ENCODE measurements at places on chromosomes 5 and 9.

DNA sequence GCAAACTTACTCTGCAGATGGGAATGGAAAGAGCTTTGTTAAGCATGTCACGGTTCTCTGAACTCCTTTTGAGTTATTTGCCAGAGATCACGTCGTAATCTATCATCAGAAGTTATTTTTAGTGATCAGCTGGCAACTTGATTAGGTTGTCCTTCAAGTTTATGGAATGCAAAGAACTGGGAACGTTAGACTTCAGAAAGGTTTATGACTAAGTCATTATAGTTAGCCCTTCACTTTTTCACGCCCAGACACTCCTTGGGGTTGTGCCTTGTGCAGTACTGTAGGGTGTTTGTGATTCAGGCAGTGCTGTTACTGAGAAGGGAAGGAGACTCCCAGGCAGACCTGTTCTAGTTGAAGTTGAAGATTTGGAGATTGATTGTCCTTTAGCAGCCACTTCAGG is 26.8 kb upstream of the PHF2 start:
- DNase-seq = no peak

DNA sequence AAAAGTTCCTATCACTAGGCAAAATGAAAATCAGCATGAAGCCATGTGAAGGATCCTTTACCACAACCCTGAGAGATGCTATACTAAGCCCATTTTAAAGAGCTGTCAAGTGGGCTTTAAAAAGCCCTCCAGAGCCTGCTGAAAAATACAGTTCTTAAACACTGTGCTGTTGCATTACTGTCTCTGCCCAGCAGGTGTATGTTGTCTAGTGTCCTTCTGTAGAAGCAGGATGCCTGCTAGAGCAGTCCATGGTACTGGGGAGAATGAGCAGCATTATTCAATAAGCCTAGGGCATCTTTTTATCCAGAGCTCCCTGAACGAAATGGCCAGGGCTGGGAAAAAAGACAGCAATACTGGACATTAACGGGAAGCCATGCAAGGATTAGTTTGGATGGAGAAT is 126.2 kb upstream of the PLCXD3 start:
- DNase-seq = peak; percentile 52

DNA sequence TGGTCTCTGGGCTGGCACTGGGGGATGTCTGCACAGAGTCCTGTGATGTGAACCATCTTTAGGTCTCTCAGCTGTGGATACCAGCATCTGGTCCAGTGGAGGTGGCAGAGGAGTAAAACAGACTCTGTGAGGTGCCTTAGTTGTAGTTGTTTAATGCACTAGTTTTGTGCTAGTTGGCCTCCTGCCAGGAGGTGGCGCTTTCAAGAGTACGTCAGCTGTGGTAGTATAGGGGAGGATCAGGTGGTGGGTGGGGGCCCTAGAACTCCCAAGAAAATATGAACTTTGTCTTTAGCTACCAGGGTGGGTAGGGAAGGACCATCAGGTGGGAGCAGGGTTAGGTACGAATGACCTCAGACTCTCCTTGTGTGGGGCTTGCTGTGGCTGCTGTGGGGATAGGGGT is 197.1 kb downstream of the TMC1 start:
- no peak for DNase-seq

DNA sequence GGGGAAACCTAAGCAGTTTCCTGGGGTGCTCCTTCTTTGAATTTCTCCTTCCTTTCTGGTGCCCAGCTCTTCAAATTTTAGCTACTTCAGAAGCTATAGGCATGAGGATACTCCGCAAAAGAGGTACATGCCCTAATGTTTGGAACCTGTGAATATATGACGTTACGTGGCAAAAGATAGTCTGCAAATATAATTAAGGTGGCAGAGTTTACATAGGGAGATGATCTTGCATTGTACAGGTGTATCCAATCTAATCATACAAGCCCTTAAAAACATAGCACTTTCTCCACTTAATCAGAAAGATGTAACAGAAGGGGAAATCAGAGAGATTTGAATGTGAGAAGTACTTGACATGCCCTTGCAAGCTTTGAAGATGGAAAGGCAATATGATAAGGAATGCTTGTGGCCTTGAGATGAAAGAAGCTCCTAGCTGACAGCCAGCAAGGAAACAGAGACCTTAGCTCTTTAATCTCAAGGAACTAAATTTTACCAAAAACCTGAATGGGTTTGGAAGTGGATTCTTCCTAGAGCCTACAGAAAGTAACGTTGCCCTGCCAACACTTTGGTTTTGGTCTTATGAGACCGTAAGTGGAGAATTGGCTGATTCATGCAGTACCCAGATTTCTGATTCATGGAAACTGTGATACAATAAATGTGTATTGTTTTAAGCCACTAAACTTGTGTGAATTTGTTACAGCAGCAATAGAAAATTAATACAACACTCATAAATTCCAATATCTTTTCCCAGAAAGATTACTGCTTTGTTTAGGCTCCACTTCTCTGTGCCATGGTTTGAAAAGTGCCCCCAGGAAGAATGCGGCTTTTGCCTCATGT is 268.4 kb downstream of the FAM170A start:
- no peak for DNase-seq

DNA sequence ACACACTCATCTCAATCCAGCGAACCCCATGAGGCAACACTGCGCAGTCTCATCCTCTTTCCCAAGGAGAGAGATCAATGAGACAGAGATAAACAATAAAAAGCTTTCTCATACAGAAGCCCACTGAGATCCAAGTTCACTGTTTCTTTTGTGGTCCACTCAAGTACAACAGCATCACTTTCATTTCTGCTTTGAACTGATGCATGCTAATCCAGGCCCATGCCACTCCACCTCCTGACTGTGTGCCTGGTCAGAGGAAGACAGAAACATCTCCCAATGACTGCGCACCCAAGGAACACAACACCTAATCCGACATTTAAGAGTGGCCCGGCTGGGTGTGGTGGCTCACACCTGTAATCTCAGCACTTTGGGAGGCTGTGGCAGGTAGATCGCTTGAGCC is 104.0 kb downstream of the SERINC5 start:
- no peak for DNase-seq

DNA sequence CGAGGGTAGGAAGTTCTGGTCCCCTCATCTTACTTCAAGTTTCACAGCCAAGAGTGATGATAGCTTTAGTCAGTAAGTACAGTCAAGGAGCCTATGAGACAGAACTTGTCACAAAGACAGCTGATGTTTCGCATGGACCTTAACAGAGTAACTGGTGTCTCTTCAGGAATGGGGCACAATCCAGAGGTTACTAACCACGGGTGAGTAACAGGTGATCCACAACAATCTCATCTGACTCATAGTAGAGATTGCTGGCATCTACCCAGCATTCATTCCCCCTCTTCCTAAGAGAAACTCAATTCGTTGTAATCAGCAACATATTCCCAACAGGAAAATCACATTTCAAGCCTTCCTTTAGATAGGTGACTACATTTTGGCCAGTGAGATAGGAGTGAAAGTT is 126.7 kb downstream of the SNX18 start:
- DNase-seq = no peak

GRCh38 chr5:58649716-58650115 is 66.8 kb downstream of the RAB3C start:
- DNase-seq = no peak

DNA sequence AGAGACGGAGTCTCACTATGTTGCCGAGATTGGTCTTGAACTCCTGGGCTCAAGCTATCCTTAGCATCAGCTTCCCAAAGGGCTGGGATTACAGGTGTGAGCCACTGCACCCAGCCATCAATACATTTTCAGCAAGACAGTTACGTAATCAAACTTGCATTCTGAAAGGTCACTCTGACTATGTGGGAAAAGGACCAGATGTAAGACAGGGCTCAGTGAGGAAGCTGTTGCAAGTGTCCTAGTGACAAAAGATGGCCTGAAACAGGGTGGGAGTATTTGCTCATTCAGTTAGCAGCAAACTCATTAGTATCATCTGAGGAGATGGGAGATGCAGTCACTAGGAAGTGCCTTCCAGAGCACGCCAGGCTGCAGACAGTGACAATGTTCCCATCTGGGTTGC is 16.9 kb downstream of the MED27 start:
- no peak for DNase-seq

GRCh38 chr5:7395432-7395946 is 449 bp upstream of the ADCY2 start:
- no peak for DNase-seq

DNA sequence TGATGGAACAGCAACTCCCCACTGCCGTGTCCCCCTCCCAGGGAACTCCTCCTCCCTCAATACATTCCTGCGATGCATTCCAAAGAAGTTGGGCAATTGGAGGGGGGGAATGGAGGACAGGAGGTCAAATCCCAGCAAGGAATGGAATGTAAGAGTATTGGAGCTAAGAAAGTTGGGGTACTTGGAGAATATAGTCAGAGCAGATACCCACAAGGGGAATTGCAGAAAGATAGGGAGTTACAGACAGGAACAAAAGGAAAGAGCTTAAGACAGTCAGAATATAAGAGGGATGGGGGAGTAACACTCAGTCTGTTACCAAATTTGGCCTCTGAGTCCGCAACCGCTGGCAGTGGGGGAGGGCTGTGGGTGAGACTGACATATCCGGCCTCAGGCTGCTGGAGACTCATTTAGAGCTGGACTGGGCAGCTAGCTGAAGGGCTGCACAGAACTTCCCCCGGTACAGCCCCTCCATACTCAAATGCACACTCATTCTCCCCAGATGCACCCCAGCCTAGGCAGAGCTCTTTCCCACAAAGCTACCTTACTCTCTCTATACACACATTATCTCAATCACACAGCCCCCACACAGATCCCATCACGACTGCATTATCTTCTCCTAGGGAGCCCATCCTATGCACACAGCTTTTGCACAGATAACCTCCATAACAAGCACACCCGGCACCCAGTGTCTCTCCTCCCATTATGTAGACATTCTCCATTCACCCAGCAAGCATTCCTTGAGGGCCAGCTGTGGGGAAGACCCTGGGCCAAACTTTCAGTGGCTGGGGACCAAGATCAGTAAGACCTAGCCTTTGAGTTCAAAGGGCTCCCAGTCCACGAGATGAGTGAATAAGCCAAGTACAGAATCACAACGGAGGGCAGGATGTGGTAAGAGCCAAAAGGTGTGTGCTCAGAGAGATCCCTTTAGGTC is 3.7 kb downstream of the TLN1 start:
- DNase-seq = peak; percentile 74

- DNase-seq = no peak
Measured at GRCh38 chr5:177981296-177982071, 14.6 kb downstream of the PROP1 start.

DNA sequence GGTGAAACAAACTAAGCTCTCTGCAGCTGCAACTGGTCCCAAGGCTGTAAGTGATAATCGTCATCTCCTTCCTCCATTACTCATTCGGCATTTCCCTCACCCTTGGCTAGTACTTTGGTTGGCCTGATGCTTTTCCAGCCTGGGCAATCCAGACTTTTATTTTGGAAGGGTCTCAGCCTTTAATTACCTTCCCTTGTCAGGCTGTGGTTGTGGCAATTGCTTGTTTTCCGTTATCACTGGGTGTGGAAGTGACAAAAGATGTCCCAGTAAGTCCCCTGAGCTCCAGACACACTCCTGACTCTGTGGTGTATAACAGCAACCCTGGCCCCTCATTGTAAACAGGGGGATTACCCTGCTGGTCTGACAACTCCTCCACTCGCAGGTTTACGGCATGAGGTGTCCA is 6.3 kb upstream of the FAF2 start:
- no peak for DNase-seq

Measured in T47D (cell line).